ENCODE measurements at places on chromosomes 7 and 10.

GRCh38 chr10:74530981-74531380, 295.4 kb upstream of the KAT6B start:
- no peak for DNase-seq

DNA sequence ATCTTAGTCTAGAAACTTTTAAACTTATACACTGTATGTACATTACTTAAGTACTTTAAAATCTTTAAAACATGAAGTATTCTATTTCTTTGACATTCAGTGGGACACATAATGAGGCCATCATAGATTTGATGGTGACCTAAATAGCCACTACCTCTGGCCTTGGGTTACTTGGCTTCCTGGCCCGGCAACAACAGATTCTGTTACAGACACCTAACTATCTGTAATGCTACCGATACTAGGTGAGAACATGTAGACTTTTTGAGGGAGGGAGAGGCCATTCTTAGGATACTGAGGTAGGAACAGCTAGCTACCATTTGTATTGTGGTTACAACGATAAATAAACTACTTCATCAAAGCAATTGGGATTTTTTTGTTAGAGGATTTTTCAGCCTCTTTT, 154.7 kb upstream of the KAT6B start:
- DNase-seq, result no peak

DNA sequence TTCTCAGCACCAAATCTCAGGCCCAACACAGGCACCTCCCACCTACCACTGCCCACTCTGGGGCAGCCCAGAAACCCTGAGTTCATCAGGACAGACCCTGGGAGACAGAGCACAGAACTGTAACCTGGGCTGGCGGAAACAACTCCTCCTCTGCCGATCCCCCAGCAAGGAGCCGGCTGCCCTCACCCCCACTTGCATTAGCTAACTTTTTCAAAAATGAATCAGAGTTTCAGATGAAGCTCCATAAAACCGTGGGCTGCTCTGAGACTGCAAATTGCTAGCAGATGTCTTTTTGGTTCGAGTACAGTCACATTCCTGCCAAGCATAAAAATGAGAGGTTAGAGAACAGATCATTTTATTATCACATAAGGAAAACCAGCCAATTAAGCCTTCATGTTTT, 93.4 kb upstream of the PARD3 start:
- no peak for DNase-seq

DNA sequence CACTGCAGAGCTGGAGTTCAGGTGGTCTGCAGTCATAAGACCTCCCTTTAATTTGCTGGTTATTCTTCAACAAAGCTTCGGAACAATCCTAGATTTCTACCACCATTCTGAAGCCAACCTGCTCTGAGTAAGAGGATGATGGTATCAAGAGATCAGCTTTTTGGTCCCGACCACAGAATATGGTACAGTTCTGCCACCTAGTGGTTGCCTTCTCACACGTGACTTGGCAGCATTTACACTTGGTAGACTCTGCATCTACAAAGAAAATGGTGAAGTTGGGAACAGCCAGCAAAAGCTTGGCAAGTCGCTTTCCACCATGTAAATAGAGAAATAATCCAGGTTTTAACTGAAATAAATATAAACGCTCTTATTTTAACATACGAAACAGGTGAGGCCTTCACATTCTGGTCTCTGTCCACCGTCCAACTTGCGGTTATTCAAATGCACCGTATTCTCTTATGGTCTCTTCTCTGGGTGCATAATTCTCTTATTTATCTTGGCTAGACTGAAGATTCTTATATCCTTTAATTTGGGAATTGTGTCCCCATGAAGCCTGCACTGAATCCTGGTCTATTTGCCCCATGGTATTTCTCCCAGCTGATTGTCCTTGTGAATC, 173.9 kb upstream of the GRM3 start:
- DNase-seq, result no peak

- DNase-seq, result no peak
These were observed at the start of gene PLPP4 for GRCh38 chr10:120456626-120457430. Gene PLPP4 (plus strand): TSS chr10:120457227. CDS start chr10:120457306, 79 bp downstream.

GRCh38 chr10:8122611-8123369, 68.3 kb downstream of the GATA3 start:
- no peak for DNase-seq

DNA sequence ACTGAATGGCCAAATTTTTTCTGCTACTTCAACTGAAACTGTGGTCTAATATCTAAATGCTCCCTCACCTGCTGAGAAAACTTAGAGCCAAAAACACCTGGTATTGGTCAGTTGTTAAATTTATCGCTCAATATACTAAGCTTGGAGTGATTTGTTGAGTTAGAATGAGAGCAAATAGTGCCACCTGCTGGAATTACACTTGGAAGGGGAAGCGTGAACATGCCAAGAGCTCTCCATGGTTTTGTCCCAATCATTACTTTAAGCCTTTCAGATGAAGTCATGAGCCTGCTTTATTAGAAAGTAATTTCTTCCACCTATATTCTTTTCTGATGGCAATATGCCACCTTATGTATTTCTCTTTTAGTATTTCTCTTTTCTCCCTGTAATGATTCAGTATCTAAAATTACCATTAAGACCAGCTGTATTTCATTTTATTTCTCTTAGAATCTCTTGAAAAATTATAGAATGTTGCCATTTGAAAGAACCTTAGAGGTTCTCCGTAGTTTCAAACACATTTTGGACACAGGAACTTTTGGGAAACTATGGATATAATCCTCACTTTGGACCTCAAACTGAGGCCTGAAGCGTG, 447.8 kb upstream of the C7orf33 start:
- no peak for DNase-seq

DNA sequence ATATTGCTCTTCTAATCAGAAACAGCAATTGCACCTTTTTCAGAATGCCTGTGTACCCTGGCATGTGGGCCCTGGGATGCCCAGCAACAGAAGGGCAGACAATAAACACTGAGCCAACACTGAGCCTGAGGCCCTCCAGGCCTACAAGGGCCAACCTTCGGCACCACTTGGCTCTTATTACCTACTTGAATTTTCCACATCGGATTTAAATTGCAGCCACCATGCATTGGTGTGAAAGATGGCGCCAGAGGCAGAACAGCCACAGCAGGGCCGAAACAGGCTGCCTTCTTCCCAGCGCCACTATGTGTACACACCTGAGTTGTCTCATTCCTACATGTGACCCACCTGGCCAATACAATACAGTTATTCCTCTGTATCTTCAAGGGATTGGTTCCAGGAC, 51.4 kb upstream of the EZH2 start:
- no peak for DNase-seq

GRCh38 chr7:44285561-44285960, 39.8 kb downstream of the CAMK2B start:
- no peak for DNase-seq

DNA sequence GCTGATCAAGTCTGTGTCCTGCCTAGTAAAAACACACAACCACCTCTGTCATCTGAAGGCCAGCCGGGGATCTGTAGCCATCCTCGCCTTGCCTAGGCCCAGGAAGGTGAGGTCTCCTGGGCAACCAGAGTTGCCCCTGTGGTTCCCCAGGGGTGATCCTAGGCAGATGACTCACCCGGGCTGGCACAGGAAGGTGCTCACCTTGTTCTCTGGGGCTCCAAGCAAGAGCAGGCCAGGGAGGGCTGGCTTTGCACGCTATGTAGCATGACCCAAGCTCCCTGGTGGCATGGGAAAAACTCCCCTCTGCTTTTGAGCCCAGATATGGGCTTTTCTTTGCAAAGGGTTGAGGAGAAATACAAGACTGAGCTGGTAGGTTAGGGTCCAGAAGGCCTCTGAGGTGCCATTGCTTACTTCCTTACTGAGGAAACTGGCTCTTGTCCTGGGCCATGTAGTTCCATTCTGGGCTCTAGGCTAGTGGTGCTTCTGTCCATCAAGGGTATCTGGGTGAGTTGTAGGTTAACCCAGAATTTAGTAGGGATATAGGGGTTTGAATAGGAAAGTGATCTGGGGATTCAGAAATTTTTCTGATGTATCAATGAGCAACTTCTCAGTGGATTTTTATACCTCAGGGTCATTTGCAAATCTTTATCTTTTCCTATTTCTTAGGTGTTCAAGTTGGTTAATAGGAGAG, 112.0 kb downstream of the NT5C2 start:
- no peak for DNase-seq

- no peak for DNase-seq
These were observed 56.6 kb downstream of the VOPP1 start for GRCh38 chr7:55515569-55516279.

DNA sequence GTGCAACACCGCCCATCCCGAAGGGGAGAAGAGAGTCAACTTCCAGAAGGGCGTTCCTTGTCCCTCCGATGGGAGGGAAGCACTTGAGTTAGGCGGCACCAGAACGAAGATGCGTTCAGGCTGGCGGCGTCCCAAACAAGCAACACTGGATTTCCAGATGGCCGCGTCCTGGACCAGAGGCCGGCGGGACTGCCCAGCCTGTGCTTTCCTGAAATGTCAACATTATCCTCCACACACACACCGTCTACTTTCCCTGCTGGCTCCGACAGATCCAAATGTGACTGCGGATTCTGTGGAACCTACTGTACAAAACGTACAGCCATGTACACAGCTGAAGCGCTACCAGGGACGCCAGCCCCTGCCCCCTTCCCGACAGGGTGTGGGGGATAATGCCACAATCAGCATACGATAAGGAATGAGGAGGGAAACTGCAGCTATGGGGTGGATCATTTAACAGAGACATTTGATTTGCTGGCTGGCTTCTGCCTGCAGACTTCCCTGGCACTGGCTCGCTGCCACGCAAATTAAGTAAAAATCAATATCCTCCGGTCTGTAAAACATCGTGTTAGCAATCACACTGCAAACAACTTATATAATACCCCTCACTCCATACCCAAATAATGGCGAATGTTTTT, 82.1 kb downstream of the ZRANB1 start:
- no peak for DNase-seq

DNA sequence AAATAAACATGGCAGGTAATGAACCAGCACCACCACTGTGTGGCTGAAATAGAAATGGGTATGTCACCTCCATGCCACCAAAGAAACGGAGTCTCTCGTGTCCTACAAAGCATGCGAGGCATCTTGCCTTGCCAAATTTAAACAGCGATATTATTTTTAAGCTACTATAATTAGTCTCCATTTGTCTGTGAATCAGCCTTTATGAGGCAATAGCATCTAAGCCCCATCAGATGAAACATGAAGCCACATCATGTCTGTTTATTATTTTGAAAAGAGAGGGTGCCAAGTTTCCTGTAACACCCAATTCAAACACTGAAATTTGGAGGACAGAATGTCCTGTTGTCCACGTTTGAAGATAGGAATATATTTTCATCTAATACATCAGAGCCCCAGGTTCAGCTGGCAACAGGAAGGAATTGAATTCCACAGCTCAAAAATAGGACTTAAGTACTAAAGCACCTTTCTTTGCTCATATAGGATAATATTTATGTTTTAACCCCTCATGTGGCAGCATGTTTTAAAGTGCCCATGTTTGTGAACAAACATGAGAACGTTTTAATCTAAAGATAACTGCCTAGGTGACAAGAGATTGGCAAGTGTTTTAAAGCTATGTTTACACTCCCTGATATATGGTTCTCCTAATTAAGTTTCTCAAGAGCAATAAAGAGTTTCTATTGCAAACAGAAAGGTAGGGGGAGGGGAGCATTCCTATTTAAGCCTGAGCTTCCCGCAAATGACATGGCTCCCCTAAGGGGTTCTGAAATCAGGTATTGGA, 86.8 kb downstream of the SORBS1 start:
- DNase-seq, result no peak

DNA sequence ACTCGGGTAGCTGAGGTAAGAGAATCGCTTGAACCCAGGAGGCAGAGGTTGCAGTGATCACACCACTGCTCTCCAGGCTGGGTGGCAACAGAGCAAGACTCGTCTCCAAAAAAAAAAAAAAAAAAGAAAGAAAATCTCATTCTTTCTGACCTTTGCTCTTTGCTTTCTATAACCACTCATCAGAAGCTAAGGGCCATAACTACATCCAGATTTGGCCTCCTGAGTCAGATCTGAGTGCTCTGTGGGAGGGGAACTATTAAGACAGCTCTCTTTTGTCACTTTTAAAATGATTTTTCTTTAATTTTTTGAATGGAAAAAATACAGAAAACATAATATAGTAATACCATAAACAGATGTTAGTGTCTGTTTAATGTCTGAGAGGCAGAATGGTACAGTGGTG, 210.1 kb downstream of the KIAA1217 start:
- DNase-seq, result no peak

GRCh38 chr7:118836933-118837332, 612.4 kb downstream of the ANKRD7 start:
- DNase-seq, result no peak

DNA sequence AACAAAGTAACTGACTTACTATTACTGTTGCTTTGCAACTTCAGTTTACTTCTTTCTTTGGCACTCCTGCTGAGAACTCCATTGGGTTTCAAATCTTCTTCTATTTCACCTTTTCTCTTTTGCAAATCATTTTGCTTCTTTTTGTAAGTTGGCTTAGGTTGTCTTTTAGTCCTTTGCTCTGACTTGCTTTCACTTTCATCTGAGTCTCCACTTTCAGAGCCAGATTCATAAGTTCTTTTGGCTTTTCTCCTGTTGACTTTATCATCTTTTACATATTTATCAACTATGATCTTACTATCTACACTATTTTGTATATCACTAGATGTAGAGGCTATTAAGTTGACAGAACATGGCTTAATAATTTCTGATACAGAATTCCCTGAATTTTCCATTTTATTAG, 73.4 kb downstream of the NRBF2 start:
- no peak for DNase-seq

Measured in activated CD8-positive, alpha-beta memory T cell treated with anti-CD3 and anti-CD28 coated beads for 1 hour (primary cell).